Activated CD4-positive, alpha-beta T cell treated with anti-CD3 and anti-CD28 coated beads, Interleukin-2, amount 10 ng/mL, durations not matched to agents 7 days and 5 days (primary cell): ENCODE measurements at places on chromosomes 12 and 14.

- DNase-seq = no peak
Measured at GRCh38 chr12:6328945-6329702, 12.8 kb downstream of the TNFRSF1A start.

GRCh38 chr14:33484264-33484663 is 466.6 kb downstream of the EGLN3 start:
- DNase-seq = no peak

DNA sequence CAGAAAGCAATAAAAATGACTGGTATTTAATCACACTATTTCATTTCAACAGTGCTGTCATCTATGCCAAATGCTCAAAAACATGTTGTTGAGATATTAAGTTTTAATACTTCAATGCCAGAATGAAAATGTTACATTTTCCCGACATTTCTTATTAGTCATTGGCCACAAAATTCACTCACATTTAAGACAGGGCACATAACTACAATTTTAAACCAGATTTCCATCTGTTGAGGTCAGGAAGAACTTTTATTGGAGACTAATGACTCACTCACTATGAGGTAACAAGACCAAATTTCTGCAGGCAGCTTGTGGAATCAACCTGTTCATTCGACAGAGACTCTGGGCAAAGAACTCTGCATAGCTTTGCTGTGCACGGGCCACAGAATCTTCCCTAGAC is 36.8 kb downstream of the PPTC7 start:
- no peak for DNase-seq

DNA sequence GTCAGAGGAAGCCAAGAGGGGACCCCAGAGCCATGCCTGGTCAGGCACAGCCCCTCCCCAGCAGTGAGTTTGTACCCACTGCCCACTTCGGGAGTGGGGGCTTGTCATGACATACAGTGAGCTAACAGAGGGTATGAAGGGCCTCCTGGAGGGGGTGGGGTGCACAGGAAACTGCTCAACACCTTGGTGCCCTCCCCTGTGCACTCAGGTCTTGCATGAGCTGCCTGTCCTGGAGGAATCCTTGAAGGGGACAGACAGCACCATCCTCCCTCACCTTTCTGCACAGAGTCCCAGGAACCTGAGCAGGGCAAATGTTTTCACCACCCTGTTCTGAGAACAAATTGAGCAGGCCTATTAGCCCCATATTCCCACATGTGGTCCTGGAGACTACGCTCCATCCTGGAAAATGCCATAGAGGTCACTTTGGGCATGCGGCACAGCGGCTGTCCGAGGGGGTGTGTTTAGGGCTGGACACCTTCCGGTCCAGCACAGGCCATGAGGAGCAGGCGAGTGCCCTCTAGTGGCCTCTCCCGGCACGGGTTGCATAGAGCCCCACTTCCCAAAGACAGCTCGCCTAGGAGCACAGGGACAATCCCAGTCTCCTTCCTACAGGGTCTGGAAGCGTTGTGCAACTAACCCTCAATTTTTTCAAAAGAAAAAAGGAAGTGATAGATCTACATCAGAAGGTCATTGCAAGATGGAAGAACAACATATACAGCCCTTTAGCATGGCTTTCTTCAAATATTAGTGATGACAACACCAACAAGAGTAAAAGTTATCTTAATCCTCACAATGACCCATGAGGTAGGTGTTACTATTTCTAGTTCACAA is 31.9 kb upstream of the ZFP36L1 start:
- no peak for DNase-seq

- no peak for DNase-seq
Measured at GRCh38 chr14:91273885-91274273, 29.4 kb upstream of the GPR68 start.

GRCh38 chr14:67529947-67530935 is 2.8 kb upstream of the PLEKHH1 start:
- DNase-seq = no peak

- DNase-seq = no peak
Measured at GRCh38 chr12:23222801-23223200, 597.8 kb downstream of the ETNK1 start.

DNA sequence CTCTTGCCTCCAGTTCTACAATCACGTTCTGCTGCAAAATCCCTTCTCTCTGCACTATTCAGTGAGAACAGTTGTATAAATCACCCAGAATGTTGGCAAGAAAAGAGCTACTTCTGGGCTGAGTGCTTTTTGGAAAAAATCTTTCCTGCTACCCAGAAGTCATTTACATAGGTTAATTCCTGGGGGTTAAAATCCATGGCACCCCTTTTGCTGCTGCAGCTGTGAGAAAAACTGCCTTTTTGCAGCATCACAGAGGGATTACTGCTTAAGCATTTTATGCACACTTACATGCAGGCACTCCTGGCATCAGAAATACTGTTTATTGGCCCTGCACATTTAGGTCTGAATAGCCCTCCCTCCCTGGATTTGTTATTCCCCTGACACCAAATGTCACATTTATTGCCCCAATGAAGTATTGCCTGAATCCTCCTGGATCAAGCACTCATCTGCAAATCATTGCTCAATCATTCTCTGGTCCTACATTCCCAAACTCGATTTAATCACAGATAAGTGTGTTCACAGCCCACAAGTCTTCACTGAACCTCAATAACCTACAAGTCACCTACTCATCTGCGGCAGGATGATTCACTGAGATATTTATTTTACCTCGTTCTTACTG is 43.1 kb upstream of the CCDC196 start:
- no peak for DNase-seq

DNA sequence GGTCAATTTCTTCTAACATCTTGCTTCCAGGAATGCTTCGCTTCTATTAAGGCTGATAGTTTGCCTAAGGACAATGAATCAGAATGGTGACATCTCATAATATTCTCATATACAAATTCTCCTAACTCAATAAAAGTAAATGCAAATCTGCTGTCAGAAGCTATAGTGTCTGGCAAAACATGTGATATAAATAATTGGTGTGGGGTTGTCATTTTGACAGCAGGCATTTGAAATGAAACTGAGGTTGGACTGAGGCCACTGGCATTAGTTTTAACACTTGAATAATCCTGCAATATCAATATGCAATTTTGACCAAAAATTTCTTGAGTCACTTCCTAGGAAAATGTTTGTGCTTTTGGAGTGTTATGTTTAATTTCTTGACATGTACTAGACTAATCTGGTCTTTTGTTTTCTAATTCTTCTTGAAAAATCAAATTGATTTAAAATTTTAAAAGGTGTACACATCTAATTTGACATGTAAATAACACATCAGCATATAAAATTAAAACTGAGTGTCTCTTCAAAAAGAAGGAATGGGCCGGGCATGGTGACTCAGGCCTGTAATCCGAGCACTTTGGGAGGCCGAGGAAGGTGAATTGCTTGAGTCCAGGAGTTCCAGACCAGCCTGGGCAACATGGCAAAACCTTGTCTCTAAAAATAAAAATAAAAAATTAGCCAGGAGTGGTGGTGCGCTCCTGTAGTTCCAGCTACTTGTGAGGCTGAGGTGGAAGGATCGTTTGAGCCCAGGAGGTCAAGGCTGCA is 92.3 kb upstream of the BTG1 start:
- no peak for DNase-seq

DNA sequence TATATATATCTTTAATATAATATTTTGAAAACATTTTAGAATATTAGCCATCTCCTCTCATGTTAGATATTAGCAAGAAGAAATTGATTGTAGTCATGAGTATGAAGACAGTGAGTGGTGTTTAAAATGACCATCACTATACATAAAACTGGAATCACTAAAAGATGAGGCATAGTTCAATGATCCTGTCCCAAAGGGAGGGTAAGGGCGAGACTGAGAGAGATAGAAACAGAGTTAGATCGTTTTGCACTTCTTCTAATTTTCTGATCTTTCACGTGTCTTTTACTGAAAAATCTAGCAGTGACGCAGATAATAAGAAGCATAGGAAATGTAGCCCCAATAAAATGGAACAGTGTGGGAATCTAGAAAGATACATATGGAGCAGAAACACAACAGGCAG is 627.4 kb downstream of the SLC16A7 start:
- no peak for DNase-seq

DNA sequence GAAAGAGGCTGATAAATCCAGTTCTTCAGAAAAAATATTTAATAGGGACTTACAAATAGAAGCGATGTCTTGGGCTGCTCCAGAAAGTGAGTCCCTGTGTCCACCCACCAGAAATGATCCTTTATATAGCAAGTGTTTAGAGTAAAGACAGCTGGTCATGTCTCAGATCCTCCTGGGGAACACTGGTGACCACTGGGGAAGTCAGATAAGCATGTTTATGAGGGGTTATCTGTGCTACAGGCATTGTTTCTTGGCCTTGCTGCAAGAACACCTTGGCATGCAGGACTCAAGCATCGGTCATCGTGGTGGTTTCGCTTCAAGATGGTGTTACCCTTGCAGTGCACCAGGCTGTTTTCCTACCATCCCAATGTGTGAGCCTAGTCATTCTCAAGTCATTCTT is 27.2 kb downstream of the CPM start:
- DNase-seq = no peak
